ENCODE measurements at places on chromosomes 2 and 18.

GRCh38 chr18:37665346-37665745 lies 99.7 kb upstream of the CELF4 start:
- no peak for DNase-seq

GRCh38 chr2:60549238-60549927 lies 4.1 kb downstream of the BCL11A start:
- DNase-seq: no peak

GRCh38 chr2:22035361-22035830 lies 911.6 kb downstream of the TDRD15 start:
- no peak for DNase-seq

DNA sequence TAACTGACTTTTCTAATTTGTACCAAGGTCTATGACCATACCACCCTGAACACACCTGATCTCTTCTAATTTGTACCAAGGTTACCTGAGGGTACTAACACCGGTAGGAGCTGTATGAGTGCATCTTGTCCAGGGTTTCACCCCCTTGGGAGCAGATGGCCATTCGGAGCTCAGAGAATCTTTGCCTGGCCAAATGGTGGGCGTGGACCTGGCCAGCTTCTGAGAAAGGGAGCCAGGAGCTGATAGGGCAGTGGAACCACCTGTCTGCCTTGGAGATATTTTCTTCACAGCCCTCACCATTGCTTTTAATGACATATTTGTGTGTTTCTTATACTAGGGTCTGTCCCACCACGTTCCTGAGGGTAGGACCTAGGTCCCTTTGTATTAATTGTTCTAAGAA lies 188.9 kb downstream of the LDLRAD4 start:
- DNase-seq: no peak

- no peak for DNase-seq
Observed at GRCh38 chr2:23924589-23925359, 2.1 kb downstream of the ATAD2B start.

DNA sequence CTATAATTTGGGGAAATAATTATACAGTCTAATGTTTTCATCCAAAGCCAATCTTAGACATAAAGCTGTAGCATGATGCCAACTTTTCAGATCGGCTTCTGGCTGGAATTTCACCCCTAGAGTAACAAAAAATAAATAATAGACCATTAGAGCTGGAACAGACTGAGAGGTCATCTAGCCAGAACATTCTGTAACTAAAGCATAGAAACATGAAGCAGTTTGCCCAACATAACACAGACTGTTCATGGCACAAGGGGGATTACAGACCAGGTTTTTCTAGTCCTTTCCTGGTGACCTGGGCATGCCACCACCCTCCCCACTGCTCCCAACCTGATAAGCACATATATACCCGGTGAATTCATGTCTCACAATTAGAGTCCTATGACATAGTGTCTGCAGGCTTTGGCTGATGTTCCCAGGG lies 116.4 kb upstream of the PPP1CB start:
- DNase-seq: no peak

DNA sequence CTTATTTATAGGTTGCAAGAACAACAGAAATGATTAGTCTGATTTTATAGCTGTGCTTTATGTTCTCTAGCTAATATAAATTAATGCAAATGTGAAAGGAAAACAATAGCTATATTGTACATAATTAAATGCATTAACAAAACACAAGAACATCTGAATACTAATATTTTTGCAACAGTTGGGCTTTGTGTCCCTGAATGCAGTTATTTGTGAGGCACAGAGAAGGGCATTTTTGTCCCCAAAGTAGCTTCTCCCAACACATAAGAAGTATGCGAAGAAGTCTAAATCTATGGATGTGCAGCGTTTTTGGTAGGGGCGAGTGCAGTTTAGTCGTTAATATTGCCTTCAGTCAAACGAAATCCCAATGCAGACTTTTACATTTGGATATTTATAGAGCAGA lies 110.0 kb downstream of the MBP start:
- no peak for DNase-seq

DNA sequence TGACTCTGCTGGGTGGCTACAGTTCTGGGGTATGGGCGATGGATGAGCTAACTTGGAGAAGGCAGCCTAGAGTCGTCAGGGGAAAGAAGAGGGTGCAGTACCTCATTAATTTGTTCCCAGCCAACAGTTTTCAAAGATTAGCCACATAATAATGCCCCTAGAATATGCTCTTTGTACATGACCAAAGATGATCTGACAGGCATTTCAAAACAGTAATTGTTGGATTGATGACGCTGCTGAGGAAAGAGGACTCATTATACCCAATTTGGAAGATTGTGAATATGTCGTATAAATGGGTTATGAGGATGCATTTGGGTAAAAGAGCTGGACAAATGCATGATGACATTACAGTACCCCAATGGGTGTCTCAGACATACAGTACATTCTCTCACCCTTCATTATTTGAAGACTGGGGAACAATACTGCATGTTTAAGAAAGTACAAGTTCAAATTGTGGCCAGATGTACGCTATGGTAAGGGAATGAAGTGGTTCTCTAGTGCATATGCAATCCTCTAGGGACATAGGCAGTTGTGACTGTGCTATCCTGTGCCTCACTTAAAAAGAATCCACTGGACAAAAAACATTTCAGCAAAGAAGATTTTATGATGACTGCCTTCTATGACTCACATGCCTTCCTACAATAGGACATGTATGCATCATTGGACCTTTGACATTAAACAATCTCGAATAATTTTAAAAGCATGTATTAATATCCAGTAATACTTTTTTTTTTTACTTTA lies 233.2 kb downstream of the CNTNAP5 start:
- DNase-seq: no peak

- no peak for DNase-seq
Observed at GRCh38 chr18:47772374-47773248, 157.8 kb downstream of the SMAD2 start.

DNA sequence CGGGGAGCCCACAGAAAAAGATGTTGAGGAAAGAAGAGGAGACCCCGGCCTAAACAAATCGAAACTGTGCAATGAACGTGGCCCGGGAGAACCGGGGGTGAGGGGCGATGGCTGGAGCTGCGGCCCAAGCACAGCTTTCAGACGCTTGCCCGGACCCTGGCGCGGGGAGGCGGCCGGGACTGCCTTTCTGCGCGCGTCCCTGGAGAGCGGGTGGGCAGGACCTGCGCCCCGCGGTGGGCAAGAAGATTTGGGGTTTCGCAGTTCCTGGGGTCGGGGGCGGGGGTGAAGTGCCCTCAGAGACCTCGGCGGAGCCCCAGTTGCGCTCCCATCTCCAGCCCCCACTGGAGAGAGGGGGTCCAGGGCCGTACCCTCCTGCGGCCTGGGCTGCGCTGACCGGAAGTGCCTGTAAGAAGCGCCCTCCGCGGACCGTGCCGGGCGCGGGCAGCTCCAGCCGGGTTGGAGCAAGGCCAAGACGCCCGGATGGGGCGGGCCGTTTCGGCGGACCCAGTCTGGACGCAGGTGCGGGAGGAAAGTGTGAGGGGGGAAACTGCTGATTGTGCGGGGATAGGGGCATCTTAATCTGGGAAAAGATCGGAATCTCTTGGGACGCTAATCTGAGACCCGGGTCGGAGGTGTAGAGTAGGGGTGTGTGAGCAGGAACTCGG lies 11.6 kb downstream of the EN1 start:
- DNase-seq: no peak

DNA sequence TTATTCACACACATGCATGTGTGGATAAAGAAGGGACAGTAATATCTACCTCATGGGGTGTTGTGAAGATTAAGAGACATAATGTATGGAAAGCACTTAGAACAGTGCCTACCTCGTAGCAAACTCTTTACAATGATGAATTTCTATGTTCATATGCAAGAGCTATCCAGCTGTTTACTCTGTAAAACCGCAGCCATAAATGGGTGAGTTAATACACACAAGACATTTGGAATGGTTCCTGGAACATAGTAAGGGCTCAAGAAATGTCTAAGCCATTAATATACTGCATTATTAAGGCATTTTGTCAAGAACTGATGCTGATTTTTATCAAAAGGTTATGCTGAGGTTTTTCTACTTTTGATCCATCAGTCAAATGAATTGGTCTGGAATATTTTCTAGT lies 1076.2 kb downstream of the TSN start:
- DNase-seq: no peak

DNA sequence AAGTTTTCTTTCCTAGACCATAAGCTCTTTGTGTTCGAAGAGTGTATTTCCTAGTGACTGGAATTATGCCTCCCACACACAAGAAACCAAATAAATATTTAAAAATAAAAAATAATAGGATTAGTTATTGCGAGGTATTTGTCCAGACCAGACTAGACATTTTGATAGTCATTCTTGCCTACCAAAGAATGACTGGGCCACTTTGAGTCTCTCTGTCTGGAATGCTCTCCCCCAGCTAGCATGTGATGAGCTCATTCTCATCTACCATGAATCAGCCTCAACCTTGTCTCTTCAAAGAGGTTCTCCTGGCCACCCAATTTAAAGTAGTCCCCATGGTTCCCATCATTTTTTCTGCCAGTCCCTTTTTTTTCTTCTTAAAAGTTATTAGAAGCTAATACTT lies 13.9 kb upstream of the DSC1 start:
- no peak for DNase-seq

GRCh38 chr2:216475767-216476166 lies 22.9 kb upstream of the RPL37A start:
- no peak for DNase-seq

Data from stimulated activated CD8-positive, alpha-beta memory T cell treated with anti-CD3 and anti-CD28 coated beads, Interleukin-12 subunit alpha, Interleukin-12 subunit beta, amount 100 ng/mL, for 4 hours (primary cell).